AG04449 (cell line): ENCODE measurements at places on chromosomes 7 and 10.

GRCh38 chr10:124197371-124198124 is 104.2 kb upstream of the CHST15 start:
- DNase-seq = no peak

GRCh38 chr7:27066148-27066547 is 29.7 kb downstream of the HOXA1 start:
- peak; percentile 19 for DNase-seq

DNA sequence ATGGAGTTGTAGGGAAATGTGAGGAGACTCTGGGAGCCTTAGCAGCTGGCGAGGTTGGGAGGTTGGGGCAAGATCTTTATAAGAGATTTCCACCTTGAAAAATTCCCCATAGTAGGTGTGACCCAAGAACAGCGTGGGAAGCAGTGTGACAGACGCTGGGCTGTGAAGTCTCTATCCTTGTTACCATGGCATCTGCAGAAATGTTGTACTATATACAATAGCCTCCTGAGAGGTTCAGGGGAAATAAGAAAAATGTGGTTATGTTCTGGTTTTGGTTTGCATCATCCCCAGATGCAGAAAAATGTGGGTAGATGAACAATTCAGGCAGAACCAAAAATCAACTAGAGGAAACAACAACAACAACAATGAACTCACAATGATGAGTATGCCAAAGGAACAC is 498.6 kb downstream of the SH2D4B start:
- no peak for DNase-seq

DNA sequence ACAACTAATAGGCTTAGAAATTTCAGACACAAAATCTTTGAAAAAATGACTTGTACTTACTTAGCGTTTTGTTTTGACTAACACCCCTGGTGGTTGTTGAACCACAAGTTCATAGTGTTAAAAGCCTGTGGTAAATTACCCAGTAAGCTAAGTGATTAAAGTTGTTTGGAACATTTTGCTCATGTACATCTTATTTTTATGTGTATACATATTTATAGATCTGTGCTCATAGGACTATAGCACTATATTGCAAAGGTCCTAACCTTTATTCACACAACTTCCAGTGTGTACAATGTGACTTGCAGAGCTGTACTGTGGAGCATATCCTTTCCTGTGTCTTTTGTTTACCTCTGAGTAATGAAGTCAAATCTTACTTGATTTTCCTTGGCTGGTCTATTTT is 79.6 kb downstream of the BMPR1A start:
- DNase-seq = no peak

DNA sequence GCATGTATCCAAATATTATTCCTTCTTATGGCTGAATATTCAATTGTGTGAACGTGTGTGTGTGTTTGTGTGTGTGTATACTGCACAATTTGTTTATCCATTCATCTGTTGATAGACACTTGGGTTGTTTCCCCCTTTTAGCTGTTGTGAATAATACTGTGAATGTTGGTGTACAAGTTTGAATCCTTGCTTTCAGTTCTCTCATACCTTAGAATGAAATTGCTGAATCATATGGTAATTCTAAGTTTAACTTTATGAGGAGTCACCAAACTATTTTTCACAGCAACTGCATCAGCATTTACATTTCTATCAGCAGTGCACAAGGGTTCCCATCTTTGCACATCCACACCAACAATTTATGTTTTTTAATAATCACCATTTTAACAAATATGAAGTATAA is 86.9 kb upstream of the GATAD1 start:
- DNase-seq = no peak

GRCh38 chr7:108634036-108634435 is 64.4 kb downstream of the DNAJB9 start:
- DNase-seq = no peak
